ENCODE measurements at places on chromosomes 11 and 22. TPM values are rescaled to one million over a fixed set of nuclear protein-coding genes. Genes with fewer than 3 reads are reported as not detected.

F2 gene
- 0.25 TPM for total RNA-seq

P2RY2 gene
- 0.48 TPM for total RNA-seq

GGTLC2 gene
- total RNA-seq: not detected

CYB5R2 gene
- total RNA-seq: 4.1 TPM

PGA4 gene
- total RNA-seq: 0.88 TPM

TTLL12 gene
- total RNA-seq: 52.9 TPM

RBMXL2 gene
- total RNA-seq: 0.54 TPM

SCUBE1 gene
- 1.8 TPM for total RNA-seq

SOX10 gene
- total RNA-seq: 0.03 TPM

RAG2 gene
- total RNA-seq: not detected

LIPT2 gene
- total RNA-seq: 43.8 TPM

KCNA4 gene
- total RNA-seq: 1.4 TPM

GDPD5 gene
- total RNA-seq: 19.4 TPM

TNNT3 gene
- 2.5 TPM for total RNA-seq

DNA sequence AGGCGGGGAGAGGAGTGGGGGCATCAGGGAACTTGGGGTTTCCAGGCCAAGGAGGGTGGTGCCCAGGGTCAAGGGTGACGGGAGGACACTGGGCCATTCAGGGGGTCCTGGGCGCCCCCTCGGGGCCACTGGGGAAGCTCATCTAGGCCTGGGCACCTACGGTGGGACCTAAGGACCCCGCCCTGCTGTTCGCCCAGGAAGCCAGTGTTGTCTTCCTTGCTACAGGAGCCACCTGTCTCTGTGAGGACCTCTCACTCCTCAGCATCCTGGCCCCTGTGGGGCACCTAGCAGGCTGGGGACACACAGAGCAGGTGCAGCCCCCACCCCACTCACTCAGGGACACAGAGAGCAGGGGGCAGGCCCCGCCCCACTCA lies 191.6 kb downstream of the IGLL1 start:
- no peaks in the 10 kb centered on the region for H3K36me3 ChIP-seq
- no peak overlapping the region for H3K27ac ChIP-seq
- H3K27me3 ChIP-seq: no peaks in the 10 kb centered on the region

- no peak overlapping the region for H3K27ac ChIP-seq
- no peaks in the 10 kb centered on the region for H3K36me3 ChIP-seq
- H3K27me3 ChIP-seq: no peaks in the 10 kb centered on the region
- no peaks in the 10 kb centered on the region for H3K4me1 ChIP-seq
- no peak for DNase-seq
Observed at GRCh38 chr11:10122326-10123197, 171.5 kb downstream of the SBF2 start.

DNA sequence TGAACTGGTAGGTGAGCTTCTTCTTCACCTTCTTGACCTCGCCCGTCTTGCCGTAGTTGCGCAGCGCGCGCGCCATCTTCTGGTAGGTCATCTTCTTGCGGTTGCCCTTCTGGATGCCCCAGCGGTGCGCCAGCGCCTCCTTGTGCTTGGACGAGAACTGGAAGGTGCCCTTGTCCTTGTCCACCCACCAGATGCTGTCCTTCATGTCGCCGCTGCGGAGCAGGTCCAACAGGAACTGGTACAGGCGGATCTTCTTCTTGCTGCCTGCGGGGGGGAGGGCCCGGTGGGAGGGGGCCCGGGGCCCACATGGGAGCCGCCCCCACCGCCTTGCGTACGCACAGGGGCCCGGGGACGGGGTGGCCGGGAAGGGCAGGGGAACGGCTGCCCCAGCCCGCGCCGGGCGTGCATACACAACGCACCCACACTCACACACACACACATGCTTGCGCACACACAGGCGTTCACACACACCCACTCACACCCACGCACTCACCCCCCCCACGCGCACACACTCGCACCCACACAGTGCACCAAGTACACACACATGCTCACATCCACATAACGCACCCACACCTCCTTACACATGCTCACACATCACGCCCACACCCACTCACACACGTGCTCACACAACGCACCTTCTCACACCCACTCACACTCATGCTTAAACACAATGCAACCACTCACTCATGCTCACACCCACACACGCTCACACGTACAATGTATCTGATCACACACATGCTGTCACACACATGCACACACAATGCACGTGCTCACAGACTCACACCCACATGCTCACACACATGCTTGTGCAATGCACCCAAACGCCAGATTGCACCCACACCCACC lies 3.0 kb upstream of the MYBPC3 start:
- no peaks in the 10 kb centered on the region for H3K36me3 ChIP-seq
- peak; percentile 95 for DNase-seq
- H3K4me3 ChIP-seq: peak overlapping the region; percentile 24
- peaks cover 42% of the 10 kb centered on the region for H3K4me1 ChIP-seq

DNA sequence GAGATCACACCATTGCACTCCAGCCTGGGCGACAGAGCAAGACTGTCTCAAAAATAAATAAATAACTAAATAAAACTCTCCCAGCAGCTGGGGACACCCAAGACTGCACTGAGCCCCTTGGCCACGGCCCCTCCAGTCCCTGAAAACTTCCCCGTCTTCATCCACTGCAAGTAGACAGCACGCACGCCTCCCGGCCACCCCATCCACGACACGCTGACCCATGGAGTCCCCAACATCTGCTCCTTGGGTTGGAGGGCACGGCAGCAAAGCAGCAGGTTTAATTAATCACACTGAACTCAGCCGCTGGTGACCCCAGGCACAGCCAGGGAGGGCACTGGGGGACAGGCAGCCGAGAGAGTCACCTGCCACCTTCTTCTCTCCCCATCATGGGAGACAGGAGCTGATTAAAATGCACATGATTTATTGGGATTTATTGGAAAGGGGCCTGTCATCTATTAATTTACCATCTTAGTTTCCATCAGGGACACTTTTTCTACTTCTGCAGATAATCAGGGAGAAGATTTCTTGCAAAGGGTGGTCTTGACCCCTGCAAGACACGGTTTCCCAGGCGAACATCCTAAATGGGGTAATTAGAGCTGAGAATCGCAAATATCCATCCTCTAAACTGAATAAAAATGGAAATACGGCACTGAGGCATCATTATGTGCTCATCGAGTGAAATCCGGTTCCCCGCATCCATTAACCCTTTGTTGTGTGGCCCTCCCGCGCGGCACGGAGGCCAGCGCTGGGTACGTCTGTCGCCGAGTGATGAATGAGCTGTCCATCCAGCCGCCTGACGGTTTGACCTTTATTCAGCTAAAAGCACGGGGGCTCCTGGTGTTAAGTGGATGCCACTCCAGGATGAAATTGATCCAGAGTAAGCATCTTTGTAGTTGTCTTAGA lies 178.3 kb downstream of the BRD1 start:
- no peak overlapping the region for H3K27ac ChIP-seq
- H3K27me3 ChIP-seq: no peaks in the 10 kb centered on the region
- H3K36me3 ChIP-seq: no peaks in the 10 kb centered on the region
- no peak overlapping the region for H3K4me3 ChIP-seq
- no peak for DNase-seq

GRCh38 chr22:50245214-50246072 lies 620 bp upstream of the TUBGCP6 start:
- H3K27ac ChIP-seq: peak overlapping the region; percentile 88
- DNase-seq: no peak
- H3K27me3 ChIP-seq: no peaks in the 10 kb centered on the region
- H3K4me3 ChIP-seq: peak overlapping the region; percentile 81

GRCh38 chr22:35721960-35722359 lies 4.3 kb downstream of the APOL5 start:
- peaks cover 10% of the 10 kb centered on the region for H3K4me1 ChIP-seq
- H3K27ac ChIP-seq: no peak overlapping the region

DNA sequence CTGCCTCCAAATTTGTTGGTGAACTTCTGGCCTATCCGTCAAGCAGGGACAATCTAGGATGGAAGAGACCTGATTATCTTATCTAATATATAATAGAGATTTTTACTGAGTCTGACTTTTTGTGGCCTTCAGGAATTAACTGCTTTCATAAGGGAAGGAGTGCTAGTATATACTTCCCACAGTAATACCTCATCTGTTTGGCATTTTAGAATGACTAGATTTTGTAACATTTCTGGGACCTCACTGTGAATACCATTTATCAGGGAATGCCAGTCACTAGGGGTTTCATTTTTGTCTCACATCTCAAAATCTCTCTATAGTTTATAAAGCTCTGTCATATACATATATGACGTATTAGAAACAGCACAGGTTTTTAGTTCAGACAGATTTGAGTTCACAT lies 114.3 kb downstream of the INSC start:
- DNase-seq: no peak
- no peaks in the 10 kb centered on the region for H3K36me3 ChIP-seq
- no peak overlapping the region for H3K4me3 ChIP-seq
- H3K4me1 ChIP-seq: no peaks in the 10 kb centered on the region
- no peak overlapping the region for H3K27ac ChIP-seq

- no peak for DNase-seq
- H3K36me3 ChIP-seq: no peaks in the 10 kb centered on the region
- no peak overlapping the region for H3K27ac ChIP-seq
- H3K4me1 ChIP-seq: no peaks in the 10 kb centered on the region
- no peak overlapping the region for H3K4me3 ChIP-seq
Observed at GRCh38 chr11:81979448-81979847, 754.2 kb downstream of the FAM181B start.

DNA sequence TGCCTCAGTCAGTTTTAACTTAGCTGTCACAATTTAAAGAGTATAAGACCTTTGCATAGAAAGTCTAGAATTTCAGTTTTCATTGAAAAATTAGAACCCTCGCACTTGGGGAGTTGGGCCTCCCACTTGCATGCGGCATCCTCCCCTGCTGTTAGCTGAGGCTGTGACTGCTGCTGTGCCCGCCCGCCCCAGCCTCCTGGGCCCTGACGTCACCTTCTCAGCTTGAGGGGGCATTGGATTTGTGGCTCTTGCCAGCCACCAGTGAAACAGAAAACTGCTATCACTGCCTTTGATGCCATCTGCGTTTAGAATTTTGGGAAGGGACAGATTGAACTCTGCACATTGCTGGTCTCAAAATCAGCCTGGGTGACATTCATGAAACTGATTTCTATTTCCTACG lies 108.7 kb downstream of the CTTN start:
- H3K36me3 ChIP-seq: no peaks in the 10 kb centered on the region
- H3K27ac ChIP-seq: no peak overlapping the region
- no peaks in the 10 kb centered on the region for H3K27me3 ChIP-seq

- H3K27ac ChIP-seq: peak within 1 kb of the TSS; percentile 95
- DNase-seq: peak; percentile 96
- H3K4me3 ChIP-seq: peak within 1 kb of the TSS; percentile 81
- H3K4me1 ChIP-seq: peaks cover 18% of the 10 kb centered on the region
- H3K36me3 ChIP-seq: peaks cover 4% of the 10 kb centered on the region
- H3K27me3 ChIP-seq: no peaks in the 10 kb centered on the region
Observed at GRCh38 chr11:66371627-66372415, at the start of gene SLC29A2. TSS of gene SLC29A2 (minus strand) at chr11:66371760. CDS start at chr11:66371591, 169 bp downstream.

- DNase-seq: peak; percentile 73
- H3K4me1 ChIP-seq: peaks cover 9% of the 10 kb centered on the region
- H3K4me3 ChIP-seq: no peak overlapping the region
- no peak overlapping the region for H3K27ac ChIP-seq
Observed at GRCh38 chr11:85407648-85408047, 219.5 kb downstream of the DLG2 start.

- H3K4me1 ChIP-seq: no peaks in the 10 kb centered on the region
- no peak overlapping the region for H3K4me3 ChIP-seq
- H3K36me3 ChIP-seq: no peaks in the 10 kb centered on the region
- no peak overlapping the region for H3K27ac ChIP-seq
Observed at GRCh38 chr11:88164320-88164719, 10.9 kb downstream of the RAB38 start.

- no peak overlapping the region for H3K4me3 ChIP-seq
- no peak overlapping the region for H3K27ac ChIP-seq
- H3K36me3 ChIP-seq: no peaks in the 10 kb centered on the region
- H3K4me1 ChIP-seq: no peaks in the 10 kb centered on the region
Observed at GRCh38 chr11:129825380-129825779, 9.7 kb downstream of the TMEM45B start.

DNA sequence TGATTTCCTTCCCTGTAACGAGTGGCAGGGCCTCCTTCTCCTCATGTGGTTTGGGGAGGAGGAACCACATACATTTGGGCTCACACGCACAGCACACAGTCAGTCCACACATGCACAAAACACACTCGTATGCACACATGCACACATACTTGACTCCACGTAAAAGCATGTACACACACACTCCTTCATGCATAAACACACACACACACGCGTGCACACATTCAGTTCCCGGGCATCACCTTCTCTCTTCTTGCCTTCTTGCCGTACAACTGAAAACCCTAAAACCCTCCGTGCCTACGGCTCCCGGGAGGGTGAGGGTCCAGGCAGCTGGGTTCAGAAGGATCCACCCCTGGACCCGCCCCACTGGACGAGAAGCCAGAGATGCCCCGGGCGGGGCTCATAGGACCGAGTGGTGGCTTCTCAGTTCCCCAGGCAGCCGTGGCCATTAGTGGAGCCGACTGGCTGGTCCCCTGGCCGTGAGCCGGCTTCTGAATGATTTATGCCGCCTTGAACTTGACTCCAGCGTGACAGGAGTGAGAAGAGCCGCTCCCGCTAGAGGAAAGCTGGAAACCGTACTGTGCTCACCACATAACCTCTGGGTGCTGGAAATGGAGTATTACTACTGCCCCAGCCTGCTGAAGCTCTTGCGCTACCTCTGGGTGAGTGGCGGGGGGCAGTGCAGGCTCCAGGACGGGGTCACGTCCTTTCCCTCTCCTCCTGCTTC lies 117.4 kb downstream of the KIAA1671 start:
- no peaks in the 10 kb centered on the region for H3K27me3 ChIP-seq
- H3K4me1 ChIP-seq: peaks cover 15% of the 10 kb centered on the region
- no peak overlapping the region for H3K4me3 ChIP-seq
- H3K27ac ChIP-seq: peak overlapping the region; percentile 91
- H3K36me3 ChIP-seq: no peaks in the 10 kb centered on the region
- DNase-seq: peak; percentile 46
